NCI-H774 (cell line): ENCODE measurements at places on chromosomes 12 and 14.

- peak; percentile 83 for DNase-seq
These were observed 70.5 kb downstream of the EP400 start for GRCh38 chr12:132020292-132020691.

GRCh38 chr12:94111302-94111701, 37.1 kb upstream of the PLXNC1 start:
- DNase-seq: no peak

GRCh38 chr12:34288963-34289345, 266.7 kb downstream of the ALG10 start:
- no peak for DNase-seq

- DNase-seq: no peak
These were observed 70.2 kb upstream of the TCL1A start for GRCh38 chr14:95784137-95784536.

DNA sequence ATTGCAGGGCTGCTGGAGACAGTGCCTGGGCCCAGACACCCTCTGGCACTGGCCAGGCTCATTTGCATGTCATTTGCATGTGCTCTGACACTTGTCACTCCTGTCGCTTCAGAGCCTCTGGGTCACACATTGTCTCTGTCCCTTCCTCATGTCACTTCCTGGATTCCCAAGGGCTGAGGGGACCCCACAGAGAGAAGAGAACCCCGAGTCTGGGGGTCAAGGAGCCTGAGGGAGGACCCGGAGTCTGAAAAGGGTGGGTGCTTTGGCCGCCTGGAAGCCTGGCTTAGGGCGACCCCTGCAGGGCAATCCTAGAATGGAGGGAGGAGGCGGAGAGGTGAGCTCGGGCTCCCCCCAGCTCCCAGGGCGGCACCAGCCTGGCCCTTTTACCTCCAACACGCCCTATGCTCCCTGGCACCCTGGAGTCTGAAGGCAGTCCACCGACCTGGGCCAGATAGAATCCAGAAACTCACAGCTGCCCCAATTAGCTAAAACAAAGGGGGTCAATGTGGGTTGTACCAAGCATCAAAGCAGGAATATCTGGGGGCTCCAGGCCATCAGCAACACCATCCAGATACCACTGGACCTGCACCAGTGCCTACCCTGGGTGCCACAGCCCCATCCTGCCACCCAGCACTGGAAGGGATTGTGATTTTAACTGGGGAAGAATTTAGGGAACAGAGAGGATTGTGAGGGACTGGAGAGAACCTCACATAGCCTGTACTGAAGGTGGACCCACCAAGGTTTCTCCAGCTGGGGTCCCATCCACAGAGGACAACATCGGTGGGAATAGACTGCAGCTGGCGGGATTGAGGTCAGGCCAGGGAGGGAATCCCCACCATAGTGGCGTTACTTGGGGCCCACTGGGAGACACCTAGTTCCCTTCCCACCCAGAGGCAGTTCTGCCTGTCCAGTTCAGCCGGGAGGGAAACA, 21.8 kb upstream of the KRT78 start:
- peak; percentile 33 for DNase-seq

- no peak for DNase-seq
These were observed 43.8 kb upstream of the YAF2 start for GRCh38 chr12:42281844-42282243.

GRCh38 chr14:25215607-25216006, 165.7 kb upstream of the STXBP6 start:
- no peak for DNase-seq

GRCh38 chr12:124440841-124441381, 126.5 kb downstream of the NCOR2 start:
- no peak for DNase-seq

DNA sequence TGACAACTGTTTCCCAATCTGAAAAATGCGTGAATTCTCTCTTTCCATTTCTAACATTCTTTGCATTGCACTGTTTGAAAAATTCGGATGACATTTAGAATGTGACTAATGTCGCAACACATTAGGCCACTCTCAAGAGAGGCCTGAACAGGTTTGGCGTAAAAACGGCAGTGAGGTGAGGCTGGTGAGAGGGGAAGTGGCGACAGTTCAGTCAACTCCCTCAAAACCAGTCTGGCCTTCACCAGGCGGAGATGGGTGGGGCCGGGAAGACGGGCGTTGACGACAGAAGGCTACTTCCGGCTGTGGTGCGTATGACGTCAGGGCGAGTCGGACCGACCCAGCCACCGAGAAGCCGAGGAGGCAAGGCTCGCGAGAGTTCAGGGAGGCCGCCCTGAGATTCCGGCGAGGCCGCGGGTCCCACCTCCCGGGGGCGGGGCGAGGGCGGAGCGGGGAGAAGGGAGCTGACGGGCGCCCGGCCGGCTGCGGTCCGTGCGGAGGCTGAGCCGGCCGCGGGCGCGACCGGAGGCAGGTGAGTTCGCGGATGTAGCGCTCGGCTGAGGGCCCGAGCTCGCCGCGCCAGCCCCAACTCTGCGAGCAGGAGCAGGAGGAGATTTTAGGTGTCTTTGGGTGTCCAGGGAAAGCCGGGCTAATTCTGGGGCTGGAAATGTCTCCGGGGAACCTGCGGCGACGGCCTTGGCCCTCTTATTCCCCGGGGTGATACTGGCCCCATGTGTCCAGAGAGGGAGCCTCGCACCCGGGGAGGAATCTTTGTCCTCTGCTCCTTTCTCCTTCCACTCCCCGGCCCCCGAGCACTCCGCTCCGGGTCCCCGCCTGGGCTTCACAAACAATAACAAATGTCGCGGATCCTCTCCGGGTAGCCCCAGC, at the start of gene STK38L:
TSS of gene STK38L (plus strand) at position 483 of the 885 bp plus-strand sequence. CDS start 53,435 bp downstream, outside the sequence.
- peak; percentile 97 for DNase-seq

DNA sequence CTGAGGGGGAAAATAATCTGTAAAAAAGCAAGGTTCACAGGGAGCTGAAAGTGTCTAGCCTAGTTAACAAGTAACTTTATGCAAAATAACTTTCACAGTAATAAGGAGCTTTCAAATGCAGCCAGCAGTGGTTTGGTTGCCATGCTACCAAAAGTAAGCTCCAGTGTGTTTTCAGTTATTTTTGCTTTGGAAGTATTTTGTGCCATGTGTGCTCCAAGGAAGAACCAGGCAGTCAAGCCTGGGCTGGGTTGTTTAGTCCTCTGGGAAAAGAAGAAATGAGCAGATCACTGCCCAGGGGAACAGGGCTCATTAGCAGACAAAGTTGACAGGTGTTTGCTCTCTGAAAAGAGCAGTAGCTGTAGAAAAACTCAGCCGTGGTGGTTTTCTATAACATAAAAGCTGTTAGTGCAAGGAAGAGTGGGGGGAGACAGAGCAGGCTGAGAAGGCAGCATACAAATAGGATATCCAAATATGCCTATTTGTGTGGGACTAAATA, 92.8 kb upstream of the TMTC2 start:
- DNase-seq: no peak
